ENCODE measurements at places on chromosomes 16 and 17.

DNA sequence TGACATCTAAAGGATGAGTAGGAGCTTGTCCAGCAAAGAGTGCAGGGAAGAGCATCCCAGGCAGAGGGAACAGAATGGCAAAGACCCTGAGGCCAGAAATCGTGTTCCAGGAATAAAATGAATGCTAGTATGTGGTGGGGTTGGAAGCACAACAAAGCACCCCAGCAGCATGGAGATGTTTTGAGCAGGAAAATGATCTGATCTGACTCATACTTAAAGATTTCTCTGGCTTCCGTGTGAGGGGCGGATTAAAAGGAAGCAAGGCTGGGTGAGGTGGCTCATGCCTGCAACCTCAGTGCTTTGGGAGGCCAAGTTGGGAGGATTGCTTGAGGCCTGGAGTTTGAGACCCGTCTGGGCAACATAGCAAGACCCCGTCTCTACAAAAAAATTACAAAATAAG lies 2.3 kb downstream of the SLC5A11 start:
- DNase-seq: peak; percentile 67

GRCh38 chr17:55561973-55562495 lies 50.8 kb upstream of the SMIM36 start:
- DNase-seq: no peak

DNA sequence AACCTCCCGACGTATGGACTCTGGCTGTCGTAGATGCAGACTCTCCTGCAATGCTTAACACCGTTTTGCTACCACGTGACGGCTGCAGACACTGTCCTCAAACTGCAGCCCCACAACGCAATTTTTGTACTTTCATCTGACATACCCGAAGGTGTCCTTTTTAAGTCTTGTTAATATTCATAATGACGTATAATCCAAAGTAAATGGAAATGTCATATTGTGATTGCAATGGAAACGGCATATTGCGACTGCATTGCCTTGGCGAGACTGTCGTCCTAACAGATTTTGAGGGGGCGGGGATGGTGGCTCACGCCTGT lies 79.3 kb upstream of the TBC1D3K start:
- DNase-seq: no peak

GRCh38 chr16:4947722-4948503 lies 10.2 kb upstream of the SEC14L5 start:
- peak; percentile 47 for DNase-seq

GRCh38 chr17:41813699-41814124 lies 908 bp downstream of the FKBP10 start:
- peak; percentile 34 for DNase-seq

GRCh38 chr17:80604670-80605010 lies 60.0 kb downstream of the RPTOR start:
- no peak for DNase-seq

- no peak for DNase-seq
Observed at GRCh38 chr16:66600477-66600876, 4.0 kb upstream of the CMTM3 start.

DNA sequence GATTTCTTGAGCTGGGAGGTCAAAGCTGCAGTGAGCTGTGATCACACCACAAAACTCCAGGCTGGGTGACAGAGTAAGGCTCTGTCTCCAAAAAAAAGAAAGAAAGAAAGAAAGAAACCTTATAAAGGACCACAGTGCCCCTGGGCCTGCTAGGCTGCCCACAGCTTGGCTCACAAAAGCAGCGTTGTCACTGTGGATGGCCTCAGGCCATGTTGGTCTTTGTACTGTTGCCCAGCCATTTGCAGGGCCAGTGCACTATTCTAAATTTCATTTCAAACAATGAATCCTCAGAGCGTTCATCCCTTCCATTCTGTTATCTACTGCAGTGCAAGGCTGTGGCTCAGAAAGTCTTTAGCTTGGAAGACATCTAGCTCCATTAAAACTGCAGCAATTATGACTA lies 208.4 kb downstream of the SLC39A11 start:
- DNase-seq: no peak

- peak; percentile 41 for DNase-seq
Observed at GRCh38 chr17:2081564-2081963, 26.7 kb downstream of the HIC1 start.

DNA sequence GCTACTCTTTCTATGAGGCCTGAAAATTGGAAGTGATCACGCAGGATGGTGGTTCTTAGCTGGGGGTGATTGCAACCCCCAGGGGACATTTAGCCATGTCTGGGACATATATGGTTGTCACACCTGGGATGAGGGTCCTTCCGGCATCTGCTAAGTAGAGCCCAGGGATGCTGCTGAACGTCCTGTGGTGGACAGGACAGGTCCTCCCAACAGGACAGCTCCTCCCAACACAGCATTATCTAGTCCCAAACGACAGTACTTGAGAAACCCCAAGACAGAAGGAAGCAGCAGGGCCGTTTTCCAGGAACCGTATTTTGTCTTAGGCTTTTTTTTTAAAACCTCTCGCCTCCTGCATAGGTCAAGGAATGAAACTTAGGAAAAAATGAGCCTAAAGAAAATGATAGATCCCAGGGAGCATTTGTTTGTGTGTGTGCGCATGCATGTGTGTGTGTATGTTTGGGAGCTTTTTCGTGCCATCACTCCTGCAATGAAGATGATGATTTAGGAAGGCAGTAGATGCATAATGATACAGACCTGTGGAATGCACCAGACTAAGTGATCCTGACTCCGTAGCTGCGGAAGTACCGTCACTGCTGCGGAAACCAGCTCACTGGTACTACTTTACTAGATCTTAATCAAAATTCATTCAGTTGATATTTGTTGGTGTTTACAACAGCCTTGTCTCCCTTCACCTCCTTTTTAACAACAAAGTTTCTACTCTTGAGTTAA lies 118.2 kb downstream of the SNX29 start:
- no peak for DNase-seq

DNA sequence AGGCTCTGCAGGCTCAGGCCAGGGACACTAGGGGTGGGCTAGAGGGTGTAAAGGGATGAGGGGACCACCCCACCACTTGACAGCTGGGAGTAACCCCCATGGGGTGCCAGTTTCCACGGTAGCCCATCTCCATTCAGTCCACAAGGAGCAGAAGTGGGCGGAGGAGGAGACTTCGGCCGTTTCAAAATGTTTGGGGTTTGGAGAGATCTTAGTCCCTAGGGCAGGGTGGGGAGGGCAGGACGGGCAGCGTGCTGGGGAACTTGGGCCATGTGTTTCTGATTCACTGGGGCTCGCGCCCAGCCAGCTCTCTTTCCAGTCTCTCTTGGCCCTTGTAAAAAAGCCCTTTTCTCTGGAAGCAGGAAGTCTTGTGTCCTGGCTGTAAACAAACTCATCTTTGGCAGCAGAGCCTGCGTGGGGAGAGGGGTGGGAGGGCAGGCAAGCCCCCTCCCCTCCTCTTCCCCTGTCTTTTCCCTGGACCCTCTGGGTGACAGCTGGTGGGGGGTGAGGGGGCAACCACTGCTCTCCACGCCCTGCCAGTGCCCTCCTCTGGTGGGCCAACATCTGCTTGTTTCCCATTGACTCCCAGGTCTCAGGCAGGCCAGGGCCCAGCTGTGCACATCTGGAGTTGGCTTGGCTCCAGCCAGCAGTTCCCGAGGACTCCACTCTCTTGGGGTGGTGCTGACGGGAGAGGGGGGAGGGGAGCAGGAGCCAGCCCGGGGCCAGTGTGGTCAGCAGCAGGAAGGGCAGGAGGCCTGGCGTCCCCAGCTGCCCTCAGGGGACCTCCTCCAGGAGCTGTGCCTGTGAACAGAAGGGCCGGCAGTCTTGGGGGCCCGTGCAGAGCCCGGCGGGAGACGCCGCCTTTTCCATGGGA lies 8.1 kb downstream of the CYGB start:
- DNase-seq: peak; percentile 81

GRCh38 chr16:70715860-70716357 lies 30.1 kb upstream of the MTSS2 start:
- peak; percentile 73 for DNase-seq

All from fibroblast of skin of back (primary cell).